H1 (cell line): ENCODE measurements at places on chromosomes 12 and 14.

DNA sequence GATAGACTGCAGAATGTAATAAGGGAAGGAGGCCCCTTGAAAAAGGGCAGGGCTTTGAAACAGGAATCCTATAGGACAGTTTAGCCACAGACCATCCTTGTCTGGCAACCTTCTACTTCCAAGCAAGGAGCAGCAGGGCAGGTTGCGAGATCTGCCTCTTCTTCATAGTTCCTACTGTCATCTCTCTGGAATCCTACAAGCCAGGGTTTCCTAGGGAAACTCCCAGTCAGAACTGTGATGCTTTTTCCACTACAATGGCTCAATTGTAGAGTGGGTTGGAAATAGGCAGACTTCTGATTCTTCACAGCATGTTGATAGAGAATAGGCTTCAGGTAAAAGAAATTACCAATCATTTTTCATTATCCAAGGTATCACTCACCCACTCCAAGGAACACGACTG, 186.3 kb downstream of the DACT1 start:
- H3K4me1 ChIP-seq: no peaks in the 10 kb centered on the region
- DNase-seq: no peak
- no peak overlapping the region for H3K27ac ChIP-seq

DNA sequence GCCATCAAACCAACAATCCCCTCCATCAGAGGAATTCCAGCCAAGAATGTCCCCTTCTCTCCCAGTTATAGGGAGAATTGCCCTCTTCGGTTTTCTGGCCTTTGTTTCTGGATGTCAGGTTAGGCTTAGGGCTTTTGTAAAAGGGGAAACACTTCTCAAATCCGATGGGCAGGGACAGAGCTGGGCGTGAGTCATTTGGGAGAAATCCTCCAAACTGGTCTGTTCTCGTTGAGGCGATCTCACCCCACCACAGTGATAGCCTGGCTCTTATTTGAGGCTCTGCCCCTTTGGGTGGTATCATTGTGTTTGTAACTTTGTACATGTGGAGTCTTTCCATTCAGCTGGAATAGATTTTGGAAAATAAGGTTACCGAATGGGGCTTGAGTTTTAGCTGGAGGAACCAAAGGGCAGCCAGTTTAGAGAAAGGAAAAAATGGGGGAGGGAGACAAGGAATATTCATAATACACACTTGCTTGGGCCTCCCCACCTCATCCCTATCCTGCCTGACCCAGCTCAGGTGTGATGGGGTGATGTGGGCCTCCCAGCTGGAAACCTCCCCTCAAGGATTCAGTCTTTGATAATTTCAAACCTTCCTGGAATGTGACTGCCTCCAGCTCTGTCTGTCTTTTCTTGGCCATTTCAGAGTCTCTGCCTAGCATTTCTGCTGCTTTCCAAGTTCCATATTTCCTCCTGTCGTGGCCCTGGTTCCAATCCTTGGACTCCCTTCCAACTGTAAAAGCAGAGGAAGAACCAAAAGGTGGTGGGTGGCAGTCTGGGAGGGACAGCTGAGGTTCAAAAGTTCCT, 7.5 kb downstream of the HOXC4 start:
- H3K4me1 ChIP-seq: peaks cover 14% of the 10 kb centered on the region
- H3K27me3 ChIP-seq: peaks cover 73% of the 10 kb centered on the region
- no peaks in the 10 kb centered on the region for H3K36me3 ChIP-seq
- no peak for DNase-seq

DNA sequence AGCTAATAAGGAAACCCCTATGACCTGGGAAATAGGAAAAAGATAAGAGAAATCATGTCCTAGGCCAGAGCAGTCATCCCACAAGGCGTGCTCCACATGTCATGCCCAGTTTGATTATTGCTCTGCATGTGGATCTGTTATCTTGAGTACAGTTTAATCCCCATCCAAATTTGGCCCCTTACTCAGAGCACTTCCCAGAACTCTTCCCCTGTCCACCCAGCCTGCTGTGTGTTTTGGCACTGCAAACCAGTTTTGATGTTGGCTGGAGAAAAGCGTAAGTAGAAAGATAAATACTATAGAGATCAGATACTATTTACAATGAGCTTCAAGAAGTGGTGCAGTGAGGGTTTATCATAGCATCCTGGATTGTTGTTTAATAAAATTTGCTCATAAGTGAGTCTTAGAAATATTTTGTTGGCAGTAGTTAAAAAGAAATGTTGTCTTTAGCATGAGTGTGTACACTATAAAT, 83.8 kb downstream of the PTPRB start:
- H3K4me3 ChIP-seq: no peak overlapping the region
- no peaks in the 10 kb centered on the region for H3K27me3 ChIP-seq

- H3K4me1 ChIP-seq: no peaks in the 10 kb centered on the region
- H3K36me3 ChIP-seq: no peaks in the 10 kb centered on the region
- no peak overlapping the region for H3K4me3 ChIP-seq
- DNase-seq: no peak
- no peak overlapping the region for H3K27ac ChIP-seq
These were observed 3.3 kb downstream of the FAM181A start for GRCh38 chr14:93930296-93930988.

GRCh38 chr12:90203556-90203955, 494.9 kb upstream of the ATP2B1 start:
- DNase-seq: no peak
- no peak overlapping the region for H3K4me3 ChIP-seq
- no peaks in the 10 kb centered on the region for H3K36me3 ChIP-seq
- no peaks in the 10 kb centered on the region for H3K27me3 ChIP-seq
- H3K27ac ChIP-seq: no peak overlapping the region
- H3K4me1 ChIP-seq: no peaks in the 10 kb centered on the region

DNA sequence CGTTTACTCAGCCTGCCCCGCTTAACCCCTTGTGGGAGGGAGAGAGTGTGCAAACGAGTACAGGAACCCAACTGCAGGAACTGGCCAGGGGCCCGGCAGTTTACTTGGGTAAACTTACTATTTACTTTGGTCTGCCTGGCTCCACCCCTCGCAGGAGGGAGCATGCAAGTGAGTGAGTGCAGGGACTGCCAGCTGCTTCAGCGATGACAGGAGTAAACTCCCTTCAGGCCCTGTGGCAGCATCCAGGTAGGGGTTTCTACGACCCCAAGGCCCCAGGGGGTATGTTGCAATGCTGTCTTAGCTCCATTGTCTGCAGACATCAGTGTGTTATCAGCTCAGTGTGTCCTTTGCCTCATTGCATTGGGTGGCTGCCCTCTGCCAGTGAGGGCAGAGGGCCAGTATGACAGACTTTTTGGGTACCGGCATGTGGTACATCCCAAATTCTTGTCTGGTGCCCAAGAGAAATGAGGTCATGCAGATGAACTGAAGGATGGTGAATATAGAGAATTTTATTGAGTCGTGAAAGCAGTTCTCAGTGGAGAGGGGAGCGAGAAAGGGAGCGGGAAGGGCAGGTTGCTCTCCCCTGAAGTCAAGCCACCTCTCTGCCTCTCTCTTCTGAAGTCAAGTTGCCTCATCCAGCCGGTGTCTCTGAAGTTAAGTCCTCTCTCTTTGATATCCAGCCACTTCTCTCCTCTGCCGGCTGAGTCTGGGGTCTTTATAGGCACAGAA, 181.8 kb downstream of the FUT8 start:
- no peak overlapping the region for H3K27ac ChIP-seq
- no peaks in the 10 kb centered on the region for H3K27me3 ChIP-seq
- H3K4me3 ChIP-seq: no peak overlapping the region
- no peaks in the 10 kb centered on the region for H3K36me3 ChIP-seq

DNA sequence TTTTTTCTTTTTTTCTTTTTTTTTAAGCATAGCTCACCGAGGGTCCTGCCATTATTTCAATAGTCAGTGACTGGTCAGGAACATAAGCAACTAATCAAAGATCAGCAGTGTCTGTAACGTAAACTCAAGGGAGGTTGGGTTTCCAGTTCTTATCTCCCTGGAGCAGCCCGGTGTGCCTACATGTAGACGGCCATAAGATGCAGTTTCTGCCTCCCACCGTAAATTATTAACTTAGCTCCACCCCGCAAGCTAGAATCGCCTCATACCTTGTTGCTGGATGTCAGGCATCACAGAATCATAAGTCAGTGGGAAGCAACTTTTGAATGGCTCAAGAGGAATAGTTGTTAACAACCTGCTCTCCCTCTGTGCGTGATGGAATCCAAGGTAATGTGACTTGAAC, at the start of gene MYO1H:
TSS of gene MYO1H (plus strand) at position 312 of the 400 bp plus-strand sequence. CDS start at position 373, 61 bp downstream.
- H3K4me1 ChIP-seq: no peaks in the 10 kb centered on the region
- no peak for DNase-seq
- H3K27ac ChIP-seq: no peak within 1 kb of the TSS

- no peaks in the 10 kb centered on the region for H3K4me1 ChIP-seq
- DNase-seq: no peak
- no peak overlapping the region for H3K27ac ChIP-seq
- no peaks in the 10 kb centered on the region for H3K36me3 ChIP-seq
These were observed 169.9 kb downstream of the DYRK2 start for GRCh38 chr12:67818459-67818903.

DNA sequence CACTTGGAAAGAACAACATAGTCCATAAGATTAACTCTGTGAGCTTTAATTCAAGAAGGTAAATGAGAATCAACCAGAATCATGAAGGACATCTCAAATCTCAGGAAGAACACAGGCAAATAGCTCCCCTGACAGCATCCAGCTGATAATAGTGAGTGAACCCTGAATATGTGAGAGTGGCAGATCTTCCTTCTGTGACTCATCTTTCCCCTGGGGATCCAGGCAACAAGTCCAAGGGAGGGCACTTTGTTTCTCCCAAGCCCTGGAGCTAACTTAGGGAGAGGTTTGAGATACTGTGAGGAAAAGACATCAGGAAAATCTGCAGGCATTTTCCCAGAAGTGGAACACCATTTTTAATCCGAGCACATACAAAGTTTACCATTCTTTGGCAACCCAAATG, 763.9 kb upstream of the MGAT4C start:
- no peaks in the 10 kb centered on the region for H3K36me3 ChIP-seq
- no peak overlapping the region for H3K4me3 ChIP-seq
- DNase-seq: no peak
- no peaks in the 10 kb centered on the region for H3K4me1 ChIP-seq

GRCh38 chr14:64196814-64197411, 97.3 kb downstream of the ESR2 start:
- H3K4me1 ChIP-seq: peaks cover 26% of the 10 kb centered on the region
- H3K27me3 ChIP-seq: no peaks in the 10 kb centered on the region
- H3K27ac ChIP-seq: no peak overlapping the region; the same call in 1 of the 2 replicates
- DNase-seq: no peak

GRCh38 chr14:67186172-67186768, 3.0 kb upstream of the GARIN2 start:
- no peak overlapping the region for H3K27ac ChIP-seq
- no peaks in the 10 kb centered on the region for H3K4me1 ChIP-seq
- H3K4me3 ChIP-seq: no peak overlapping the region

DNA sequence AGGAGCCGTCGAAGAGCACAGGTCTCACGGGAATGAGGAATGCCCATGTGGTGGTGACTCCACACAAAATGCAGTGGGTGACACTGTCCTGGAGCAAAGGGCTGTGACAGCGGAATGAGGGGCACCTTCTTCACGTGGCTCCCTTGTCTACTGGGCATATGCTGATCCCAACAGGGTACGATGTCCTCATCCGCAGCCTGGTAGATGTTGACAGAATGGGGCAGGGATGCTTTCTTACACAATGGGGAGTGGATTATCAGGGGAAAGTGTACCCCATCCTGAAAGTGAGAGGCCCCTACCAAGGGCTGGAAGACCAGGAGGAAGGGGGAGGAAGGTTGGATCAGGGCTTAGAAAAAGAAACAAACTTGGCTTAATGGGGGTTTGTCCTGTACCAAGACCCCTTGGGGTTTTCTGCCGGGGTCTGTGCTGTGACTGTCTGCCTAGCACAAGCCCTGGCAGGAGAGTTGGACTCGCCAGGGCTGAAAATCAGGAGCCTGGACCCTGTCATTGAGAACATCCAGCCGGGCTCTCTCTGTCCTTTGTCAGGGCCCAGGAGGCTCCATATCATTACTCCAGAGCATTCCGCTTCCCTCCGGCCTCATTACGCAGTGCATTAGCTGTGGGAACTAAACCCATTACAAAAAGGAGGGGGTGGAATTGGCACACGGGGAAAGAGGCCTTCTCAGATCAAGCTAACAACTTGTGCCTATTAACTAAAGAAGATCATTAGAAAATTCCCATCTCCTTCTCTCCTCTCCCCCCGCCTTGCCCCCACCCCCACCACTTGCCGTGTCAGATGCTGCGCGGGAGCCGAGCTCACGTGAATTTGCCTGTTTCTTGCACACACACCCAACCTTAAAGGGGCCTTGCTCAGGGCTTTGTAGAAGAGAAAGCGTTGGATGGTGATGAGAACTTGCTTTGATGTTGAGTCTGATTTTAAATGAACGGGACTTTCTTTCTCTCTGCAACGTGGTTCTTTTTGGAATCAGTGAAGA, 171.8 kb upstream of the PARP11 start:
- H3K27me3 ChIP-seq: no peaks in the 10 kb centered on the region
- H3K27ac ChIP-seq: no peak overlapping the region
- peak; percentile 34 for DNase-seq
- H3K4me1 ChIP-seq: no peaks in the 10 kb centered on the region
- no peak overlapping the region for H3K4me3 ChIP-seq

DNA sequence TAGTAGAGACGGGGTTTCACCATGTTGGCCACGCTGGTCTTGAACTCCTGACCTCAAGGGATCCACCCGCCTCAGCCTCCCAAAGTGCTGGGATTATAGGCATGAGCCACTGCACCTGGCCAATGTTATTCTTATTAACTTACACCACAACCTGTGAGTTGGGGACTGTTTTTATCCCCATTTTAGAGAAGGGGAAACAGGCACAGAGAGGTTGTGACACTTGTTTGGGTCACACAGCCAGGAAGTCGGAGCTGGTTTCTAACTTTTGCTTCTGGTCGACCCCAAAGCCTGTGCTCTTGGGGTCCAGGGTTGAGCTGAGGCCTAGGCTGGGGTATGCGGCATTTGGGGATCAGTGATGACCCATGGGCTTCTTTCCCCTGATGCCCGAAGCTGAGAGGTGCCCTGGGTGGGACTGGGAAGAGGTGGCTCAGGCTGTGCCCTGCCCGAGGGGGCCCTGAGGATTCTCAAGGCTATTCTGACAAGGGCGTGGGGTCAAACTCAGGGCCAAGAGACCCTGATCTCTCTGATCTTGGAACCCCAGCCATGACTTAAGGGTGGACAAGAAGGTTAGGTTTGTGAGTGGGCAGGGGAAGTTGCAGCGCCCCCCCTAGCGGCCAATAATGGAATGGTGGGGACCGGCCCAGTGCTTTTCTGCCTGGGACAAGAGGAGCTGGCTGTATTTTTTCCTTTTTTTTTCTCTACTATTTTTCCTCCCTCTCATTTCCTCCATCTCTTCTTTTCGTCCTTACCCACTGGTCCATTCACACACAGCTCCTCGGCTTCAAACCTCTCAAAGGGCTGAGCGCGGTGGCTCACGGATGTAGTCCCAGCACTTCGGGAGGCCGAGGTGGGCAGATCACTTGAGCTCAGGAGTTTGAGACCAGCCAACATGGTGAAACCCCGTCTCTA, 3.0 kb downstream of the SDSL start:
- H3K4me1 ChIP-seq: peaks cover 7% of the 10 kb centered on the region
- H3K36me3 ChIP-seq: no peaks in the 10 kb centered on the region
- DNase-seq: peak; percentile 38
- H3K27ac ChIP-seq: peak overlapping the region; percentile 50; the same call in 1 of the 2 replicates

- no peak overlapping the region for H3K27ac ChIP-seq
- peaks cover 2% of the 10 kb centered on the region for H3K36me3 ChIP-seq
- DNase-seq: no peak
- H3K4me3 ChIP-seq: no peak overlapping the region
These were observed 1.7 kb downstream of the ZNF410 start for GRCh38 chr14:73888460-73888725.
